ENCODE measurements at places on chromosomes 2 and 18.

- DNase-seq: no peak
These were observed 37.8 kb downstream of the SCN9A start for GRCh38 chr2:166337932-166338331.

DNA sequence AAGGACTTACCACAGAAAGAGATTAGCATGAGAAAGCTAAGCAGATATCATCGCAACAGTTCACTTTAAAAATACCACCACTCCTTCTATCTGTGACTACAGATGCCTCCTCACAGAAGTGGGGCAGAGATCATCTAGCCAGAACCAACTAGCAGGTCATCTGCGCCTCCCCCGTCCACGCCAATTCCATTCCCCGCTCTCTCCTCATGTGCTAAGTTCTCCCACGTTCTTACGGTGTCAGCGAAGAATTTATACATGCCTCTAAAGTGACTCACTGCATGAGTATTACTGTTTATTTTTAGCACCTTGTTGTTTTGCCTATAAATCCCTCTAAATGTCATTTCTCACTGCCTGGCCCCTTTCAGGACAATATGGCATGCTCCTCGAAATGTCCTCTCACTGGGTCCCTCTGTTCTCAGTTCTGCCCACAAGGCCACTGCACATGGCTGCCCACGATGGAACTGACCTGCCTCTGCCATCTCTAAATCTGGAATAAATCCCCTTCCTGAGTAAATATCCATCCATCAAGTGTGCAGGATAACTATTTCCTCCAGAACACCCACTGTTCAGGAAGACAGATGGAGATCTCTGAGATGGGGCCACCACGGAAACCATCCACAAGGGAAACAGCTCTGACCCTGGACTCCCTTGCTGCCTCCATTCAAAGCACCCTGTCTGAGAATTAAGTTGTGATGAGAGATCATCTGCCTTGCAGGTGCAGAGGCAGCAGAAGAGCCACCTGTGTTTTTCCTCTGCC is 137.7 kb downstream of the IRS1 start:
- no peak for DNase-seq

DNA sequence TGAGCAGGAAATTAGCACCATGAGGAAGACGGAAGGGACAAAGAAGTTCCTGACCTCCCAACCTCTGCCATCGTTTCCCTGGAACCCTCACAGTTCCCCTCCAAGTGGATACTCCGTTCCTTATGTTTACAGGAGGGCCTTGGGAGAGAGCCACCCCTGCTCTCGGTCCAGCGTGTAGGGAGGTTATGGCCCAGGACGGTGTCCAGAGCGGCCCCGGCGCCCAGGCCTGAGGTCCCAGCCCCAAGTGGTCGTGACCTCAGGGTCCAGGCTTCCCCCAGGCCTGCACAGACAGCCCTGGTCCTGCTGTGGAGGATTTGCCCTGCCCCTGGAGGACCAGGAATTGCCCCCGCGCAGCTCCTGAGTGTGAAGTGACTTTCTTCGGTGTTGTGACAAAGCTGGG is 61.8 kb upstream of the RBM44 start:
- DNase-seq: no peak

GRCh38 chr18:9934274-9934673 is 20.5 kb downstream of the VAPA start:
- no peak for DNase-seq

DNA sequence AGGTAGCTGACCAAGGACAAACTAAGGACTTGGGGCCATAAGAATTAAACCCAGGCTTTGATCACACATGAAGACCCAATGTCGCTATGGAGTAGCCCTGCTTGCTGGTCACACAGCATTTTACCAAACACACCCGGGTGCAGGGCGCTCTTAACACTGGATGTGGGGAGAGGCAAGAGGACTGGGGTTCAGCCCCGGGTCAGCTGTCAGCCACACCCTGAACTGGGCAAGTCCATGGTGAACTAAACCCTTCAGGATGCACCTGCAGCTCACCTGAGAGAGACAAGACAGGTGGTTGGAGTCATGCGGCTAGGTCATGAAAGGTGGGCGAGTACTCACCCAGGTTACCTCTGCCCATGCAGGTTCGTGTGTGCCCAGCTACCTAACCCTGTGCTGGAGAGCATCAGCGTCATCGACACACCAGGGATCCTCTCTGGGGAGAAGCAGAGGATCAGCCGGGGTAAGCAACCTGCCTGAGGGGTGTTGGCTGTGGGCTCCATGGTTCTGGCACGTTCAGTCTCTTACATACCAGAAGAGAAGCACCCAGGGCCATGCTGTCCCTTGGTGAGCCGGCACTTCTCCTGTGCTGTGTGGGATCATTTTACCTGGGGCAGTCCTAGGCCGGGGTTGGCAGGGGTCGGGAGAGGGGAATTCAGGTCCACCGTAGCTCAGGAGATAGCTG is 15.2 kb downstream of the EHD3 start:
- DNase-seq: no peak

DNA sequence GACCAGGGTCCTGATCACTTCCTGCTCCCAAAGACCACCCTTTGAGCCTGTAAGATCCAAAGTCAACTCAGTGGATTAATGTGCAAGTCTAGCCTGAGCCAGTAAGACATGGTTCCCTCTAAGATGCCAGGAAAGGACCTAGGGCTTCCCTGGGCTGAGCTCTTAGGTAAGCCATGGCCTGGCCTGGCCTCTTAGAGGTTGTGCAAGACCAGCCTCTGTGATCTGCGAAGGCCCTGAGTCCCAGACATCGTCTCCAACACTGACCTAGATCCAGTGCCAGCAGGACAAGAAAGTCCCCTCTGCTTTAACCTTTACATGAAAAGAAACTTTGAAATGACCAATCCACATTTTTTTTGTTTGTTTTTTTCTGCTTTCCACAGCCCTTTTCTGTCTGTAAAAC is 73.6 kb upstream of the CYP1B1 start:
- DNase-seq: no peak

- DNase-seq: peak; percentile 65
These were observed 52.7 kb upstream of the CTLA4 start for GRCh38 chr2:203814661-203815540.

DNA sequence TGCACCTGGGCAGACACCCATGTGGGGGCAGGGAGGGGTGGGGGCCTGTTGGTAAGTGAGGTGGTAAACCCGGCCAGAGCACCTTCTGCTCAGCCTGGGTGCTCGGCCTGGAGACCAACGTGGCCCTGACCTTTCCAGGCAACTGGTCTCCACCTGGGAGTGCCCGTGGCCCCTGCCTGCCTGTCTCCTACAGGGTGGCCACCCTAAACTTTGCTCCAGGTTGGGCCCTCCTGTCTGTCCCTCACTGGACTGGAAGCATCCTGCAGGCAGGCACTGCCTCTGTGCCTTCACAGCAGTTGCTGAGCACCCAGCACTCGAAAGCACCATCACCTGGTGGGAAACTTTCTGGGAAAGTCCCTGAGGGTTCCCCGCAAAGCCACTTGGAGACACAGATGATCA is 171.3 kb downstream of the TWIST2 start:
- no peak for DNase-seq

GRCh38 chr2:239719791-239720360 is 305.3 kb downstream of the NDUFA10 start:
- DNase-seq: no peak

DNA sequence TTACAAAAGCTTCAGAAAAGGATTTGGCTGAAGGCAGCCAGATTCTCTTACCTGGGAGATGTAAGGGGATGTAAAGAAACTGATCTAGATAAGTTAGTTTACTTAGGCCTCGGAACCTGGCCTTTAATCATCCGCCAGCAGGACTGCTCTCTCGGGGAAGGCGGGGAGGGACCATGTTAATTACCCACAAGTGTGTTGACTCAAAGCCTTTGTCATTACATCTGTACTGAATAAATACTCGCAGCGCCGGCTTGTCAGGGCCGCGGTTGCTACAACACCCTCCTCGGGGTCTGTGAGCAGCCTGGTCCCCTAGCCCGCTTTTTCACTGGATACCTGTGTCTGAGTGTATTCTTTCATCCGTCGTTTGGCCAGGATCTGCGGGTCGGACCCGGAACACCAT is 6.7 kb downstream of the CHMP3 start:
- DNase-seq: no peak

DNA sequence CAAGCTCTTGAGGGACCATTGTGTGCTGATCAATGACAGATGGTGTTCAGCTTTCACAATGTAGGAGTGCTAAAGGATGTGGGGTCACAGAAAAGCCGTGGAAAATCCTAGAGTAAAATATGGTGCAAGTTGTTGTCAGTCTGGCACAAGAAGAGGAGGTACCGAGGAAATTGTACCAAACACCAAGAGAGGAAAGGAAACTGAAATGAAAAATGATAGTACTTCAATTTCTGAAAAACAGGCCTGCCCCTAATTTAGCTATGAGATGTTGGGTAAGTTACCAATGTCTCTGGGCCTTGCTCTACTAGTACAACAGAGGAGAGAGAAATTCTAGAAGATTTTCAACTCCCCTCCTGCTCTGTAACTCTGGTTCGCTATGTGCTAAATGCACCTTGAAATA is 78.8 kb upstream of the PELI1 start:
- DNase-seq: no peak

DNA sequence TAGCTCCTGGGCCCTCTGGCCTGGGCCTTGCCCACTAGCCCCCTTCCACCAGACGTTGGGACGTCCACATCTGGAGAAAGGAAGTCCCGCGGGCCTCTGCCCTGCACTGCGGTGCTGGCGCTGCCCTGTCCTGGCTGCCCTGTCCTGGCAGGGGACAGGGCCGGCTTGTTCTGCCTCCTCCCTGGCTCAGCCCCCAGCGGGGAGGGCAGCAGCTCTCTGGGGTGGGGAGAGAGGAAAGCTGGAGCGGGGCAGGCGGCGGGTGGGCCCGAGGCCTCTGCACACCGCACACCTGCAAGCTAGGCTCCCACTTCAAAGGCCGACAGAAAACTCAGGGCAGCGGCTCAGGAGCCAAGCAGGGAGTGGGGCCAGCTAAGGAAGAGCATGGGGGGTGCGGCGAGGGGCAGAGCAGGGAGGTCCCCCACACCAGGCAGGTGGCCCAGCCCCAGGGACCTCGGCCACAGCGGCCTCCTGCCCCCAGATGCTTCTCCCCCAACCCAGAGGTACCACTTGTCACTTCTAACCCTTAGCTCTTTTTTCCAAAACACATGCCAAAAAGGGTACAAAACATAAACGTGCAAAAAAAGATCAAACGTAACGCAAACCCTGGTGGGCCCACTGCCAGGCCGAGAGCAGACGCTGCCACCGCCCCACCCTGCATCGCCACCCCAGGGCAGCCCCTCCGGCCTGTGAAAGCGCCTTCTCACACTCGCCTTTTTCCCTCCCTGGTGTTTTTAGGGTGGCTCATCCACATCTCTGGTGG is 13.5 kb downstream of the SNED1 start:
- DNase-seq: no peak

GRCh38 chr2:48279344-48280090 is 250.4 kb upstream of the STON1 start:
- DNase-seq: no peak
